ENCODE measurements at places on chromosomes 1 and 21.

DNA sequence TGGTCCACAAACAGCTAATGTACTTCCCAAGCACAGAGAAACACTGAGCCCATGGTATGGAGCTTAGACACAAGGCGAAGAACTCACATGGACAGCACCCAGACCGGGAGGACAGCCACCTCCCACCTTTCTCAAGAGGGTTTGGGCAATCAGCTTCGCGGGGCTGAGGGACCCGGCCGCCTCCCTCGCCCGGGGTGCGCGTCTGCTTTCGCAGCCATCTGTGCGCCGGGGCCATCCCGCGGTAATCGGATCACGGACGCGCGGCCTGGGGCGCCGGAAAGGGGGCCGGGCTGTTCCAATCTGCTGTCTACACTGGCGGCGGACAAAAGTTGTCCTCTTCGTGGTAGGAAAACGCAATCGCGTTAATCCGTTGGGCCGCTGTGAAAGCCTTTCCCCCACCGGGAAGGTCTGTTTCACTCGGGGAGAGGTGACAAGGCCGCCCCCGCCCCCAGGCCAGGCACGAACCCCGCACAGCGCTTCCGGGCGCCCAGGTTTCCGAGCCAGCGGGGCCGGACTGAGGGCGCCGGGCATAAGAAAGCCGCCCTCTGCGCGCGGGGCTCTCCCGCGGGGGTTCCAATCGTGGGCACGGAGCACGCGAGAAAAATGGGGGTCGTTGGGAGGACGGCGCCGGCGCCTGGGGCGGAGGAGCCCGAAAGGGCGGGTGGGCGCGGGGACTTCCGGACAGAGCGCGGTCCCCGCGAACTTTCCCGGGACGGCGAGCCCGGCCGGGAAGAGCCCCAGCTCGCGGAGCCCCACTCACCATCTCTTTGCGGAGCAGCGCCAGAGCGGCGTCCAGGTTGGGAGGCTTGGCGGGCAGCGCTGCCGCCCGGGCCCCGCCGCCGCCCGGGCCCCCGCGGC lies 664 bp downstream of the FAM89A start:
- no peak for DNase-seq

DNA sequence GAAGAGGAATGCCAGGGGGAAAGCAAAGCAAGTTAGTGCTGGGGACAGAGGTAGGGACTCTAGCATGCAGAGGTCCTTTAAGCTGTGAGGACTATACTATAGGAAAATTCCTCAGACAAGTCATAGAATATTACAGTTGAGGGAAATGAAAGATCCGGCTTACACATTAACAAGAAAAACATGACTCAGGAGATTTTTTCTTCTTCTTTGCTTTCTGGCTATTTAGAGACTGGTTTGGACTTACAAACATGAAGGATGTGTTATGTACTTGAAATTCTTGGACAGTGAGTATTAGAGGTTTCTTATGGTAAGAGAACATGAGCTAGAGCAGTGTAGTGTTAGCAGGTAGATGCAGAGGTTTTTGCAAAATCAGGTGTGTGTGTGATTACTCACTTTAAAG lies 24.9 kb downstream of the USP25 start:
- no peak for DNase-seq

DNA sequence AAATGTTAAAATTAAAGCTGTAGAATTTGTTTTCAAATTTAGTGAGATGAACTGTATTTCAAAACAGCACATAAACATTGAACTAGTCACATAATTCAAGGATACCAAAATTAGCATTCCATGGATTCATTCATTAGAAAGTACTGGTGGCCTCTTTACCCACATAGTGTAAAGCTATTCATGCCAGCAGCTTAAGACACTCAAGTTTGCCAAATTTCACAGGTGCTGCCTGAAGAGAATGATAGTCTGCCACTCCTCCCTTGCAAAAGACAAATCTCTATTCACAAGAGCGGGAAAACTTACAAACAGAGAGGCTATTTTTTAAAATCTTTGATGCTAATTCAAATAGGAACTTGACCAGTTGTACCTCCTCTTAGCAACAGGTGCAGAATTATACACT lies 337.0 kb downstream of the BRINP3 start:
- no peak for DNase-seq

GRCh38 chr1:202266061-202266765 lies 72.6 kb downstream of the LGR6 start:
- DNase-seq = no peak

- DNase-seq = no peak
Observed at GRCh38 chr1:62724430-62724829, 36.2 kb upstream of the DOCK7 start.

- no peak for DNase-seq
Observed at GRCh38 chr1:103527331-103527730, 1.8 kb downstream of the RNPC3 start.

Measured in CD4-positive, alpha-beta T cell treated with Interleukin-2 at 100 ng/mL for 4 hours (primary cell).